ENCODE measurements at places on chromosomes 1 and 21.

- DNase-seq = no peak
Measured at GRCh38 chr1:233340966-233341516, 13.5 kb downstream of the MAP3K21 start.

GRCh38 chr1:1132042-1132950 is 16.4 kb upstream of the C1orf159 start:
- no peak for DNase-seq

- peak; percentile 68 for DNase-seq
Measured at GRCh38 chr1:206002871-206003801, at the start of gene RAB7B. Gene RAB7B, minus strand, starts transcription at chr1:206003395. Its CDS starts 9,260 bp downstream, at chr1:205994135.

- DNase-seq = no peak
Measured at GRCh38 chr1:11680270-11681070, 478 bp downstream of the MAD2L2 start.

DNA sequence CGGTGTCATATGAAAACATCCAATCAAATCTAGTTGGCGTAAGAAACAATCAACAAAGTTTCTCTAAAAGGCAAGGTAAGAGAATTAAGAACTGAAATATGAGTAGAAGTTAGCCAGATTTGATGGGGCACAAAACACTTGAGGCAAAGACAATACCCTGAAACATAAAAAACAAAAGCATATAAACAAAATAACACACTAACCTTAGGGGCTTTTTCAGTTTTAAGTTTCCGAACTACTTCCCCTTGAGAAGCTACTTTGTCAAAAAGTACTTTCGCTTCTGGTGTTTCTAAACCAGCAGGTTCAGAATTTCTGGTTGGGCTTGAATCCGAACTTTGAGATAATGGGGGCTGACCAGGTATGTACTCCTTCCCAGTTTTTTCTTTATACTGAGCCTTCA is 57.9 kb downstream of the EPRS1 start:
- no peak for DNase-seq

DNA sequence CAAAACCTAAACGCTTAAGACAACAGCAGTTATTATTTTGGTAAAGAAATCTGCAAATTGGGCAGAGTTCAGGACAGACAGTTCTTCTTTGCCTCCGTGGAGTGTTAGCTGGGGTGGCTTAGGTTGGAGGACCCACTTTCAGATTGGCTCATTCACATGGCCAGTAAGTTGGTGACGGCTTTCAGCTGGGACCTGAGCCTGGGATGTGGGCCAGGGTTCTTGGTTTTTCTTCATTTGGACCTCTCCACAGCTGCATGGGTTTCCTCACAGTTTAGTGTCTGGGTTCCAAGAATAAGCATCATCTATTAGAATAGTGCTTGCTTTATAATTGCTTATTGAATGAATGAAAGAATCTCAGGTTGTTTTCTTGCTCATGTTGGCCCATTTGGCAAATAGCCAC is 72.2 kb downstream of the ATF6 start:
- DNase-seq = no peak

DNA sequence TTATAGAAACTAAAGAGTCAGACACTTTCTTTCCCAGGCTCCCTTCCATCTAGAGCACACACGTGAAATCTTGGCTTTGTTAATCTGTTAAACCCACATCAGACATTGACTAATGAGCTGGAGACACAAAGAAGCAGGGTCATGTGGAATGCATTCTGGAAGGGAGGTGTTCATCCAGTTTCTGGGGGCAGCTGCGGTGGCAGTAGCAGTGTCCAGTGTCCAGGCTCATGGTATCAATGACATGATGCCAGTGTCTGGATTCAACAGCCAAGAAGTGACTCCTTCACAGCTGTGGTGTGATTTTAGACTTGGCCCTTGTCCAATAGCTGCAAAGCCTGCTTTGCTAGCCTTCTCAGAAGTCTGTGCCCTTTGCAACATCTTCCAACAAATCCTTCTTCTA is 95.2 kb downstream of the NTPCR start:
- peak; percentile 84 for DNase-seq

DNA sequence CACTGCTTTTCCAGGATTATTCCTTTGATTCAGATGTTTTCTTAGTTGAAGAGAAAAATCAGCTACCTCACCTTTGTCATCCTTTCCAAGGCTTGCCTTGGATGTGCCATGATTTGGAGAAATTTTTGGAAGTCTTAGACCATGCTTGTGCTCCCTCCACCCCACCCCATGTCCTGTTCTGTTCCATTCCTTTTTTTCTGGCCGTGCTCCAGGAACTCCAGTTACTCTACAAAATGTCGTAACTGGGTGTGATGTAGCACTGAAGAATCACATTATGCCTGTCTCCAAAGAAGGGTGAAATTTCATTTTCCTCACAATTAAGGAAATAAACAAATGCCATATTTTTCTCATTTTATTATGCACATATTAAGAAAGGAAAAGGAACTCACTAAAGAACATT is 217.8 kb upstream of the ZRANB2 start:
- DNase-seq = no peak

DNA sequence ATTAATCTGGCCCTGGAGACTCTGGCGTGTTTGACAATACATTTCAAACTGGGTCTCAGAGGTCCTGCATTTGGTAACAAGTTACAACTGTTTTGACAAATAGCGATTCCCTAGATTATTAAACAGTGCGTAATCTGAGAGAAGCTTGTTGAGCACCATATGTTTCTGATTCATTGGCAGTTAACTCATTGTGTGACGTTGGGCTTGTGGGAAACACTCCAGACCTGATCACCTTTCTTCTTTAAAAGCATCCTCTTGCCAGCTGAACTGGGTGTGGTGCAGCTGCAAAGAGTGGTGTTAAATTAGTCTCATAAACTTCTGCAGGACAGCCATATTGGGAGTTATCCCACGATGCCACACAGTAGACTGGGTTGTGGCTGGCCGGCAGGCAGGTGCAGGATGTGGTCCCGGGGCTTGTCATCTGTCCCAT is 82.7 kb downstream of the CDC7 start:
- DNase-seq = peak; percentile 90

DNA sequence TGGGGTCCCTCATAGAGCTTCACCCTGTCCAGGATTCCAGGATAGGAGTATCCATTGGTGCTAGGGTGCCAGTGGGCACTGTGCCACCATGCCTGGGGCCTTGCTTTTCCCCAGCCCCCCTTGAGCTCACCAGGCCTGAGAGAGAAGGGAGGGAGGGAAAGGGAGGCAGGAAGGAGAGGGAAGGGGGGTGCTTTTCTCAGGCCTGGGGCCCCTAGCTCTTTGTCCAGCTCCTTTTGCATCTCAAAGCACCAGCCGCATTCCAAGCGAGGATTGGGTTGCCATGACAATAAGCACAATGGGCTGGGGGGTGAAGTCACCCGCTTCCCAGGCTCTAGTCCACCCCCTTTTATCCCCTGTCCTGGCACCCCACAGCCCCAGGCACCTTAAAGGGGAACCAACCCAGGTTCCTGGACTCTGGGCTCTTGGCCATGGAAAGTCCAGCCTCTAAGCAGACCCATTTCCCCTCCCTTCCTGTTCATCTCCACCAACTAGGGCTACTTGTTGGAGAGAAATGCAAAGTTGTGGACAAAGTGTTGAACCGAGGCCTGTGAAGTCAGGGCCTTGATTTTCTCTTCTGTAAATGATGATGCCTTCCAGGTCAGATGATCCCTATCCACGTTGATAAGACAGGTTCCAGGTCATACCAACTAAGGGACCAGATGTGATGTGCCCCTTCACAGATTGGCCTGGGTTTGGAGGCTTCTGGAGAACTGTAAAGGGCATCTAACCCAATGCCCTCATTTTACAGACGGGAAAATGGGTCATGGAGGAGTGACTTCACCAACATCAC is 11.4 kb downstream of the THBS3 start:
- no peak for DNase-seq

DNA sequence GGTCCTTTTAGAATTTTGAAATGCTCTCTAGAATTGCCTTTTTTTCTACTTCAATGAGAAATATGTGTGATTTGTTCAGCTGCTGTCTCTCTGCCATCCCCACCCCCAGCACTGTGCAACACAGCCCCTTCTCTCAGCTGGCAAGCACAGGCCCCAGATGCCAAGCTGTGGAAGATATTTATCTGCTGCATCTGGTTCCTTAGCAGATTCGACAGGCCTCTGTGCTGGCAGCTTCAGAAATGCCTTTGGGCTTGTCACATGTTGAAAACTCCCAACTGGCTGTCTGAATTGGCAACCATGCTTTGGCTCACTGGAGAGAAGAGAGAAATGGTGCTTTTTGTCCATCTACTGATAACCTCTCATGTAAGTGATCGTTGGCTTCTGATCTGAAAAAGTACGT is 206.7 kb upstream of the C1orf87 start:
- DNase-seq = no peak

DNA sequence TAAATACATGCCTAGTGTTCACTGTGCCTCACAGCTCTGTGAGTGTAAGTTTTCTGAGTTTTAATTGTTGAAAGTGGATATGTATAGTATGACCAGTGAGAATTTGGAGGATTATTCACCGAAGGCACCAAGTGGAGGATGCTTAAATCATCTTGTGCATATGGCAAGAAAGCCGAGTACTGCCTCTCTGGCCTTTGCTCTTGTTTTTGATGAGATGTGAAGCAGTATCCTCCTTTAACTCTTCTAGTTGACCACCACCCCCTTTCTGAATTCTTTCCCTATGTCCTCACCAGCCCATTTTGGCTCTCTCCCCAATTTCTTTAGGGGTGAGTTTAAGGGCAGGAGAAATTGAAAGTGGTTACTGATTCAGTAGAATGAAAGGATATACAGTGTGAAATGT is 130.4 kb downstream of the SYT2 start:
- DNase-seq = peak; percentile 95

DNA sequence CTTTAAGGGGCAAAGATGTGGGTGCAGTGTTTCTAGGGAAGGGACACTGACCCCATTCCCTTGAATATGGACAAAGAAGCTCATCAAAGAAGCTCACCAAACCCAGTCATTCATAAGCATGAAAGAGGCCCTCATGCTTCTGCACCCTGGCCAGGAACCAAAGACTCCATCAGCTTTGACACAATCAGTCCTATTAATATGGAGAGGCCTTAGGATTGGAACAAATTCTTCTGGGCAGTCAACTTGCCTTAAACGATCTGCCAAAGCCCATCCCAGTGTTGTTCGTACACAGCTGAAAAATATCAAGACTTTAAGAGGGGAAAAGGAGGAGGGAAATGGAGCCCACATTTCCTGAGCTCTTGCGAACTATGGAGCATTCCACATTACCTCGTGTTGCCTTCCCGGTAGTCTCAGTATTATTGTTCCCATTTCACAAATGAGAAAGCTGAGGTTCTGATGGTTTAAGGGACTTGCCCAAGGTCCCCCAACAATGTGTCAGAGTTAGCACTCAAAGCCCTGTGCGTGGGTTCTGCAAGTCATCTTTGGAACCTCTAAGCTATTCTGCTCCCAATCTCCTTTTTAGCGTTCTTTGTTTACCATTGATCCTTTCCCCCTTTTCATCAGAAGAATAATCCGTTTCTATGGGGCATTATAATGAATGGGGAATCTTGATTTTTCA is 161.9 kb downstream of the ZBTB18 start:
- no peak for DNase-seq

GRCh38 chr1:6258675-6259074 is 2.2 kb downstream of the GPR153 start:
- no peak for DNase-seq

DNA sequence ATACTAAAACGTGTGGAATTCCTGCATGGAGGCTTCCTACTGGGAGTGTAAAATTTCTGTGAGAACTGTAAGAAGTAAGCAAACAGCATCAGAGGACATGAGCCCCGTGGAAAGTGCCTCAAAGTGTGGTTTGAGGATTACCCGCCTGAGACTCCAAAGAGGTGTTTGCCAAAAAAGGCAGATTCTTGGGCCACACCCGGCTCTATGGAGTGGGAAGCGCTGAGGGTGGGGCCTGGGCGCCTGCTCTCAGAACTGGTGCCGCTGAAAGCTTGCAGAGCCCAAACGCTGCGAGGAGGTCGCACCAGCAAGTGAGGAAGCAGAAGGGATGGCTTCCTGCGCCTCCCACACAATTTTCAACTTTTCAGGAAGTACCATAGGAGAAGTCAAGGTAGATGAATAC is 43.0 kb upstream of the PSEN2 start:
- no peak for DNase-seq

DNA sequence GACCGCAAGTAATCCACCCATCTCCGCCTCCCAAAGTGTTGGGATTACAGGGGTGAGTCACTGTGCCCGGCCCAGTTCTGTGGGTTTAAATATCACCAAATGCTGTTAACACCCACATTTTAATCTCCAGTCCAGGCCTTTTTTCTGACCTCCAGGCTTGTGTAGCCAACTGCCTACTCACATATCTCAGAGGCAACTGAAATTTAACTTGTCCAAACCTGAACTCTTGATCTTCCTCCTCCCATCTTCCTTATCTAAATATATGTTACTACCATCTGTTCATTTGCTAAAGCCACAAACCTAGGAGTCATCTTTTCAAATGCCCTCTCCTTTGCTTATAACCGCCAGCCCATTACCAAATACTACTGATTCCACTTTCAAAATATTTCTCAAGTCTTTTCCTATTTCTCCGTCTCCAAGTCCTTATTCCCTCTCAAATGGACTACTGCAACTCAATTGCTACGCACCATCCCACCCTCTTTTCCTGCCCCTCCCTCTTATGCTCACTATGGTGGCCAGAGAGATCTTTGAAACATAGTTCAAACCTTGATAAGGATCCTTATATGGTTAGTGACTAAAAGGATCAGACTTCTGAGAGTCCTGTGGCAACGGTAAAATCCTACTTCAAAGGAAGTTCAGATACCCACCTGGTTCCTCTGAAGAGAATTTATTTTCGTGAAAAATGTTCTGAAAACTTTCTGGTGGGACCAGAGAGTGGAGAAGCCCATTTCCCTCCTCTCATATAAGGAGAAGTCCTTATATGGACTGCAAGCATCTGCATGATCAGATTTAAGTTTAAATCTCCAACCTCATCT is 78.5 kb upstream of the CDC42BPA start:
- DNase-seq = peak; percentile 27

- peak; percentile 55 for DNase-seq
Measured at GRCh38 chr21:32392880-32393676, at the start of gene URB1. Gene URB1, minus strand, starts transcription at chr21:32393012. Its CDS starts 102 bp downstream, at chr21:32392910.

DNA sequence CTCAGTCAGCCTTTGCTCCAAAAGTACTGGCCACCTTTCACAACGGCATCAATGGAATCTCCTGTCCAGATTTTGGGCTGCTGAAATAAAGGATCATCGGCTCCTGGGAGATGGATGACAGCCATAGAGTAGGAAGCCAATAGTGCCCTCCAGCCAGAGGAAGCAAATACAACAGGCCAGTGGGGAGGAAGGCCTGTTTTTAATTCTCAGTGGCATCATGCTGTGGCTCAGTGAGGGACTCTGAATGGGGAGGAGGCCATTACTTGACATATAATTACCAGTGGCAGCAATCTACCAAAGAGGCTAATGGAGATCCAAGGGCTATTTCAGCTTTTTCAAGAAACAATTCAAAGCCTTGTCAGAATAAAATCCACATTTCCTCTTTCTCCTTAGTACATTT is 26.7 kb downstream of the COLGALT2 start:
- DNase-seq = no peak

DNA sequence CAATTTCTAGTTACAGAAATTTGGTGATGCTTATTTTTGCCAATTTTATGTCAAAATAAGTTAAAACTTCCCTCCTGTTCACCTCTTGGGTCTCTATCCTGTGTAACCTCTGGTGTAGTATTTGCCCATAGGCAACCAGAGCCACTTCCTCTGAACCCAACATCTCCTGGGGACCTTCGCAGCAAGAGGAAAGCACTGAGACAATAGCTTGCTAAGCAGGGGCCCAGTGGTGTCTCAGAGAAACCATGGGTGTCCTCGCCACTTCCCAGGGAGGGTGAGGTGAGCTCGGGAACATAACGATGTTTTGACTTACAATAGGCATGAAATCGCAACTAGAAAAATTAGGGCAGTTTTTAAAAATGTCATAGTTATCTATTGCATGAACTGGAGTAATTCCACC is 56.4 kb upstream of the SCCPDH start:
- DNase-seq = no peak

- DNase-seq = no peak
Measured at GRCh38 chr1:47207803-47208373, 18.1 kb upstream of the PDZK1IP1 start.

- no peak for DNase-seq
Measured at GRCh38 chr1:162710345-162710744, 78.1 kb downstream of the DDR2 start.

Data from astrocyte (in vitro differentiated cells and primary cell).